IPS DF 19.7 (cell line): ENCODE measurements at places on chromosomes 2 and 18.

DNA sequence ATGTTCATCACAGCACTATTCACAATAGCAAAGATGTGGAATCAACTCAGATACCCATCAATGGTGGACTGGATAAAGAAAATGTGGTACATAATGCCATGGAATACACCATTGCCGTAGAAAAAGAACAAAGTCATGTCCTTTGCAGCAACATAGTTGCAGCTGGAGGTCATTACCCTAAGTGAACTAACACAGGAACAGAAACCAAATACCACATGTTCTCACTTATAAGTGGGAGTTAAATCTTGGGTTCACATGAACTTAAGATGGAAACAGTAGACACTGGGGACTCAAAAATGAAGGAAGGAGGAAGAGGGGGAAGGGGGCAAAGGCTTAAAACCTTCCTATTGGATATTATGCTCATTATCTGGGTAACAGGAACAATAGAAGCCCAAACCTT, 228.1 kb upstream of the RAB6C start:
- DNase-seq = no peak

GRCh38 chr18:35620765-35621164, 39.2 kb downstream of the GALNT1 start:
- no peak for DNase-seq

DNA sequence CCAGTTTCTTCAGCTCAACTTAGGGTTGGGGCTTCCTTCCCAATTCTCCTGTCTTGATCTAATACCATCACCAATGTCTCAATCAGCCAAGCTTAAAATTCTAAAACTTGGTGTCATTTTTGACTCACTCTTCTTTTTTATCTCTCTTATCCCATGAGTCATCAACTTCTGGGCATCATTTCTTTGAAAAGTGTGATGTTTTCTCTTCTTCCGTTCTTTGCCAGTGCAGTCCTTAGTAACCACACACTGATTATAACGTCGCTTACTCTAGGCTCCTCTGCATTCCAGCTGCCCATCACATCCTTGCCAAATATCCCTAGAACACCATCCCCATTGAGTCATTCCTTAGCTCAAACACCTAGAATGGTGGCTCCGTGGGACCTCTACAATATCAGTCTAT, 27.4 kb upstream of the MRO start:
- no peak for DNase-seq

GRCh38 chr2:146523196-146523595, 1321.6 kb upstream of the ACVR2A start:
- no peak for DNase-seq

GRCh38 chr2:20351555-20352229, 1.0 kb upstream of the PUM2 start:
- no peak for DNase-seq

DNA sequence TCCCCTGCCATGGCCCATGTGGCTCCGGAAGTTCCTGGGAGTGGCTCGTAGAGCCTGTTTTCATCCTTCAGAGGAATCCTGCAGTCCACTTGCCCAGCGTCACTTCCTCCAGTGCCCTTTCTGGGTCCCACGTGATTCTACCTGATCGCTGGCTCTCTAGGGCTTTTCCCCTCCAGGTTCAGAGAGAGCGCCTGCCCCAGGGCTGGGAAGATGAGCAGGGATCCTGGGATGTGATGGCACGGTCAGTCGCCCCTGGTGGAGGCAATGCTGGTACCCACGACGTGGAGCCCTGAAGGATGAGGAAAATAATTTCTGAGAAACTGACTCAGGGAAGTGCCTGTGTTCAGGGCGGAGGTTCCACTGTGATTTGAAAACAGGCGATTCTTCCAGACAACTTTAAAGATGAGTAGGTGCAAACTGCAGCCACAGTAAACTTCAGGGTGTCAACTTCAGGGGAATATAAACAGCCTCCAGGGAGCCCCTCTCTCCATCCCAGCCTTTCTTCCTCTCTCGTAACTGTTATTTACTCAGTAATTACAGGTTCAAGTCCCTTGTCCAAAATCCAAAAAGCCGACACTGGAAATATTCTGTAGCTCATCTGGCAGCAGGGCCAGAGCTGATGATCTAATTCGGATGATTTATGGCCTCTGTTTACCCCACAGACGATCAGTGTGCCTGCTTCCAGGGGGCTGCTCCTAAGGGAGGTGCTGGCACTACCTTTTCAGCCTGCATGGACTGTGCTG, 105.9 kb downstream of the AGAP1 start:
- no peak for DNase-seq

GRCh38 chr2:8004250-8004681, 677.6 kb upstream of the ID2 start:
- DNase-seq = no peak

DNA sequence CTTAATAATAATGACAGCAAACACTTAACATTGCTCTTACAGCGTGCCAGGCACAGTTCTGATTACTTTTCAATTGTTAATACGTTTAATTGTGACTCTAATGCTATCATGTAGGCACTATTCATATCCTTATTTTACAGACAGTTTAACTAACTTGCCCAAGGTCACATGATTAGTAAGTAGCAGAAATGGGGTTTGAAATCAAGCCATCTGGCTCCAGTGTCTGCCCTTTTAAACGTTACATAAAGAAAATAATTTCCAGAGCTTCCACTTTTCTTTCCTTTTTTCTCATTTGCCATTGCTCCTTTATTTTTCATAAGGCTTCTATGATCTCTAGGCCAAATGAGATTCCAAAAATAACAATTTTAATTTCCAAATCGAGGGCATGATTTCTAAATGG, 50.6 kb upstream of the IKZF2 start:
- no peak for DNase-seq

- no peak for DNase-seq
These were observed 47.6 kb downstream of the RNF152 start for GRCh38 chr18:61845197-61845596.

DNA sequence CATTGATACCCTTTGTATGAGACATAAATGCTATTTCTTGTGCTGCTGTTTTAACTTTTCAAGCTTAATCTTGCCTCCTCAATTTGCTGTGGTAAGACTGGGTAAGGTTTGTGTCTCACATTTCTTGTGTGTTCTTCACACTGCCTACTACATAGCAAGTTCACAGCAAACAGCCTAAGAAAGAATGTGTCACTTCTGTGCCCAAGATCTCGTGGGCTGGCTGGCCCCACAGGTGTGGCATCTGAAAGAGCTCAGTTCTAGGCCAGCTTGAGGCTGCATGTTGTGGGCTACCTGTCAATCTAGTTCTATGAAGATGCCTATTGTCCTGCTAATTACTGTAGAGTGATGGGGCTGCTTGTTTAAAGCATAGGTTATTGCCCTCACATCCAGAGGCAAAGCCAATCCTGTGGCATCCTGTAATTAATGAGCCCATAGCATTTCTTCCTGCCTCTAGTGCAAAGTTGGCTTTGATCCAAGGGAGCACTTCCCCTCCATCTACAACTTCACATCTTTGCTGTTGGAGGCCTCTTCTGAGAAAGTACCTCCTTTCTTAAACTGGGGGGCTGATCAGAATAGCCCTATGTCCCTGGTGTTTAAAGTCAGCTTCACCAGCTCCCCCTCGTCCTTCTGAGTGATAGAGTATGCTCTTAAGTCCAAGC, 40.9 kb upstream of the ASPRV1 start:
- DNase-seq = no peak
